Camera-type eye (tissue), 1 donor: ENCODE measurements at places on chromosomes 12 and 14. TPM values are rescaled to one million over a fixed set of nuclear protein-coding genes. Genes with fewer than 3 reads are reported as not detected.

Gene SMCO2
- 1.9 TPM for total RNA-seq

Gene STYX
- 24.0 TPM for total RNA-seq

Gene GPATCH2L
- 137 TPM for total RNA-seq

Gene DHH
- total RNA-seq: 1.4 TPM

Gene ENDOU
- total RNA-seq: 1.4 TPM

Gene FRS2
- total RNA-seq: 129 TPM

Gene OAS3
- 10.3 TPM for total RNA-seq

Gene MANSC4
- not detected for total RNA-seq

Gene SDS
- total RNA-seq: not detected

Gene GPD1
- total RNA-seq: 28.3 TPM

Gene SRGAP1
- total RNA-seq: 13.7 TPM

Gene VDR
- 0.88 TPM for total RNA-seq

Gene AQP2
- not detected for total RNA-seq

Gene INHBC
- total RNA-seq: not detected

Gene KRT82
- not detected for total RNA-seq

Gene KRT1
- total RNA-seq: 0.82 TPM

Gene DNAJC22
- 1.4 TPM for total RNA-seq

Gene HECTD1
- 369 TPM for total RNA-seq

Gene JPH4
- 10.6 TPM for total RNA-seq

Gene ESRRB
- total RNA-seq: 4.3 TPM

Gene ACRBP
- total RNA-seq: 0.49 TPM

Gene ANO4
- 3.1 TPM for total RNA-seq
